Activated CD8-positive, alpha-beta memory T cell treated with anti-CD3 and anti-CD28 coated beads for 1 hour (primary cell): ENCODE measurements at places on chromosomes 11 and 22.

GRCh38 chr11:70134490-70134889, 56.4 kb downstream of the ANO1 start:
- DNase-seq, result no peak

- DNase-seq, result no peak
Observed at GRCh38 chr11:10693509-10694081, at the start of gene IRAG1. Gene IRAG1, minus strand, starts transcription at chr11:10693755. Its CDS starts 153 bp downstream, at chr11:10693602.

DNA sequence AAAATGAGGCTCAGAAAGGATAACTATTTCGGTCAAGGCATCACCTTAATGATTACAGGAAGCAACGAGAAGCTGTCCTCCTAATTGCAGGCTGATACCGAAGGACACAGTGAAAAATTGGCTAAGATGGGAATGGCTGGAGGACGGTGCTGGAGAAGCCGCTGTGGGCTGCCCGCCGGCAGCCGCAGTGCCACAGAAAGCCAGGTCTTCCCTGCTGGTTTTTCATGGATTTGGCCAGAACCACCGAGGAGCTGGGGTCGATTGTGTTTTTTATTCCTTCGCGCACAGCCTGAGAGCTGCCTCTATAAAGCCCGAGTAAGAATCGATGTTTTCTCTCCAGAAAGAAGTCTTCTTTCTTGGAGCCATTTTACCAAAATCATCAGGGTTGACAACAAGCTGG, 1484.2 kb downstream of the BRD1 start:
- no peak for DNase-seq

GRCh38 chr11:18171377-18172000, 1.1 kb upstream of the MRGPRX4 start:
- no peak for DNase-seq

DNA sequence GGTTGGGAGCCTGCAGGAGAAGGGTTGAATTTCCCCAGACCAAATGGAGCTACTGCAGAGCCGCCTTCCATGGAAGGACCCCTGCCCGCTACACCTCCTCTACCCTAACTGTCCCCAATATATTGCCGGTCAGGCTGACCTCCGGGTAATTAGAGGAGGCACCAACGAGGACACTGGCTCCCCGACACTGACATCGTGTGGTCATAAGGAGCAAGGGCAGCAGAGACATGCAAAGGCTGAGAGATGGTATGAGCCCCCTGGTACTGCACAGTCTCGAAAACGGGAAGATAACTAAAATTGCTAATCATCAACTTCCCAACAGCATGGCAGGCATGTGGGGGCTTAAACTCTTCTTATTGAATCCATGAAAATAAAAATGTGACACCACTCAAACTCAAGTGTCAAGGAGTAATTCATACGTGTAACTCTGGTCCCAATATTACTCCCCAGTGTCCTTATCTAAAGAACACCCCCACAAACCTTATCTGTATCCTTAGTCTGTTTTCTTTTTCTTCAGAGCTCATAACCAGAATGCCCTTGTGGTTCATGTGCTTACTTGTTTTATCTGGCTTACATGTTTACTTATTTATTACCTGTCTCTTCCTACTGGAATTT, 4.4 kb downstream of the CAVIN3 start:
- no peak for DNase-seq

- DNase-seq, result no peak
Observed at GRCh38 chr11:134101282-134101681, 32.4 kb downstream of the JAM3 start.

DNA sequence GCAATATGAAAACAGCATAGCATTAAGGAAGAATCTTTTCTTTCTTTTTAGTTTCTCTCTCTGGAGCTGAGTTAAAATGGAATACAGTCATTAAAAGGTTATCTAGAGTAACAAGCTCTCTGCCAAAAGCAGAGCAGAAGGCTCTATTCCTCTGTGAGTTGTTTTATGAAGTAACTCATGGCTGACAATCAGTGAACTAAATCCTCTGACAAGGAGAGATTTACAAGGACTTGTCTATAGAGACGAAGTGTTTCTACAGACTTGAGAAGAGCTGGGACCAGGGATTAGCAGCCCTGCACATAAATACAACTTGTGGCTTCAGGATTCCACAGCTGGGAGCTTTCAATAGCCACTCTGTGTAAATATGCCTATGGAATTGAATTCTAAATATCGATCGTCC, 192.5 kb upstream of the RAG2 start:
- DNase-seq, result no peak

DNA sequence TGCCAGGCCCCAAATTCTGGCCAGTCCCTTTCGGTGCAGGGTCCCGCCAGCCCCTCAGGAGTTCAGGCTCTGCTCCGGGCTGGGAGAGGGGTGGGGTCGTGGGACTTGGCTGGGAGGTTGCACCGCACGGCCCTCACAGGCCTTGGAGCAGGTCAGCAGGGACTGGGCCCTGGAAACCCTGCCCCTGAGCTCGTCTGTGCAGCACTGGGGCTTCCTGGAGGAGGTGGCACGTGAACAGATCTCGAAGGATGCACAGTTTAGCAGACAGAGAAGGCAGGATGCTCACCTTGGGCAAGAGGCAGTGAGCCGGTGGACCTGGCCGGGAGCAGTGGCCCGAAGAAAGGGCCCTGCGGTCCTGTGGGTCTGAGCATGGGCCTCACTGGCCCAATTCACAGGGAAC, 70.0 kb downstream of the WNT7B start:
- DNase-seq, result no peak

GRCh38 chr11:8863838-8864237, 47.2 kb upstream of the AKIP1 start:
- DNase-seq, result no peak
